AG10803 (cell line): ENCODE measurements at places on chromosomes 5 and 9.

GRCh38 chr5:68547622-68548021 lies 332.1 kb downstream of the PIK3R1 start:
- peak; percentile 15 for DNase-seq

DNA sequence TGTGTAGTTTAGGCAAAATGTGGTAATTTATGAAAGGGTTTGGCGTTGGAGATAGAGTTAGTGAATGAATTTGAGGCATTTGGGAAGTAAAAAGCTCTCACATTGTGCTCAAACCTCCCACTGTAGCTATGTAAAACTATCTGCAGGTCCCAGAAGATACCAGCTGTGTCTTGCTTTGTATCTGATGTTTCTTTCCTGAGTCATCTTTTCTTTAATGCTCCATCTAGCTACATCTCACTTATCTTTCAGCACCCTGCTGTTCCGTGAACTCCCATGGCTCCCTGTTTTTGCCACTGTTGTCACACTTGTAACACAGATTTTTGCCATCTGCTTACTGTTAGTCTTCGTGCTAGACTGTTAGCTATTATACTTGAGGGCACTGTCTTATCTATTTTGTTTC lies 253.1 kb downstream of the NPR3 start:
- DNase-seq, result peak; percentile 69

DNA sequence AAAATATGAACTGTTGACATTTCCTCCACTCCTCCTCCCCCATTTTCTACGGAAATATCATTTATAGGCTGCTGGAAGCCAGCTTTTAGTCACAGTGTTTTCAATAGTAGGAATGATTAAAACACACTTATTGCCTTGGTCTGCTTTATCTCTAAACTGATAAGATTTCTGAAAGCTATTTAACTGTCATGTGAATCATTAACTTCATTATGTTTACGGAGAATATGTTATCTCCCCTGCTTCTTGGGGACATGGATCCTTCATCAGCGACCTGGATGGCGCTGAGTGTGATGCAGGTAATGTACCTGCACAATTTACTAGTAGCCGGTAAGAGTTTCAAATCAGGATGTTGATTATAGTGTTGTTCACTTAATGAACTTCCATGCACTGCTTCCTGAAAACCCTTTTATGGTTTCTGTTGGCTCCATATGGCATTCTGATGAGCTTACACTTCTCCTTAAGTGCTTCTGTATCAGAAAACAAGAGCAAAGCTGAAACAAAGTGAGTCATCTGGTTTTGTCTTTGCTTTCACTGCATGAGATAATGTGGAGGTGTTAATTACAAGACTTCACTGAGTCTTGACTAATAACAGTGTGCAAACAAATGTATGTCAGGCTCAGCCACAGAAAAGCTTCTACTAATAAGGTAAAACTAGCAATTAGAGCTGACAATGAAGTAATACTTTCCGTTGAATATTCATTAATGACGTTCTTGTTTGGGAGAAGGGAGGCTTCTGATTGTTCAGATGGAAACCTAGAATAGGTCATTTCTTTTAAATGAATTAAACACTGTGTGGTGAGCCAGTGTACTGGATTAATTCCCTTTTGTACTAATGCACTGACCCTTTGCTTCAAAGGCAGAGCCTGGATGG lies 162.4 kb upstream of the ZNF608 start:
- DNase-seq, result peak; percentile 29

DNA sequence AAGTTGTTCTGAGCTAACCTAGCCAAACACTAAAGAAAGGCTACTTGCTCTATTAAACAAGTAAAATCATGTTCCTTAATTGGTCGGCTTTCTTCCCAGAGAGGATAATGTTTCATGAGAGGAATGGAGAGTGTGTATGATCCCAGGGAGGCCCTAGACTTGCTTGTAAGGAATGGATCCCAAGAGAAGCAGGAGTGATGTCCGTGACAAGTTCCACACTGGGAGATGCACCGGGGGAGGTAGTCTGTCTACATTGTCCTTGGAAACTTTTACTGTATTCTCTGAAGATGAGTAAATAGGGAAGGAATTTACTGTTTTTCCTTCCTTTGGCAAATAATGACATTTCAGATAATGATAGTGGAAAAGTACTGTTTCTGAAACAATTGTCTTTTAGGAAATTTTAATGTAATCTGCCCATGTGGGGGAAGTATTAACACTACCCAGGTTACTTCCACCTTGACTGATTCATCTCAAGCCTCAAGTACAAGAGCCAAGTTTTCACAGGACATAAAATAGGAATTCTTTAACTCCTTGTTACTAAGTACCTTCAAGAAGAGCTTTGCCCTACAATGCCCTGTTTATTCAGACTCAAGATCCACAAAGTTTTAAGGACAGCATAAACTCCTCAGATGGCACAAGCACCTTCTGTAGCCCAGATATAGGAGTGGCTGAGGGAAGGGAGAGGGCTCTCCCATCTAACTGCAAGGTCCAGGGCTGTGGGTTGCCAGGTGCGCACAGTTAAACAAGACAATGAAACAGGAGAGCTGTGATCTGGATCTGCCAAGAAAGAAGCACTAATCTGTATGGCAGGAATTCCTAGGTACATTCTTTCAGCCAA lies 152.1 kb downstream of the GNA14 start:
- DNase-seq, result peak; percentile 80

- DNase-seq, result peak; percentile 47
These were observed 92.0 kb downstream of the PLCXD3 start for GRCh38 chr5:41418220-41419031.

GRCh38 chr5:181246276-181247049 lies 2.8 kb upstream of the RACK1 start:
- DNase-seq, result peak; percentile 88

- no peak for DNase-seq
These were observed 4.0 kb upstream of the ATP6V1G1 start for GRCh38 chr9:114583371-114584155.

DNA sequence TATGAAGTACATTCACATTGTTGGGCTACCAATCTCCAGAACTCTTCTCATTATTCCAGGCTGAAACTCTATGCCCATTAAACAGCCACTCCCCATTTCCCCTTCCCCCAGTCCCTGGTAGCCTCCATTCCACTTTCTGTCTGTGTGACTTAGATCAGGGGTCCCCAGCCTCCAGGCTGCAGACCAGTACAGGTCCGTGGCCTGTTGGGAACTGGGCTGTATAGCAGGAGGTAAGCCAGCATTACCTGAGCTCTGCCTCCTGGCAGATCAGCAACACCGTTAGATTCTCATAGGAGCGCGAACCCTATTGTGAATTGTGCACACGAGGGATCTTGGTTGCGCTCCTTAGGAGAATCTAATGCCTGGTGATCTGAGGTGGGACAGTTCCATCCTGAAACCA lies 23.1 kb downstream of the ZNF618 start:
- DNase-seq, result no peak

DNA sequence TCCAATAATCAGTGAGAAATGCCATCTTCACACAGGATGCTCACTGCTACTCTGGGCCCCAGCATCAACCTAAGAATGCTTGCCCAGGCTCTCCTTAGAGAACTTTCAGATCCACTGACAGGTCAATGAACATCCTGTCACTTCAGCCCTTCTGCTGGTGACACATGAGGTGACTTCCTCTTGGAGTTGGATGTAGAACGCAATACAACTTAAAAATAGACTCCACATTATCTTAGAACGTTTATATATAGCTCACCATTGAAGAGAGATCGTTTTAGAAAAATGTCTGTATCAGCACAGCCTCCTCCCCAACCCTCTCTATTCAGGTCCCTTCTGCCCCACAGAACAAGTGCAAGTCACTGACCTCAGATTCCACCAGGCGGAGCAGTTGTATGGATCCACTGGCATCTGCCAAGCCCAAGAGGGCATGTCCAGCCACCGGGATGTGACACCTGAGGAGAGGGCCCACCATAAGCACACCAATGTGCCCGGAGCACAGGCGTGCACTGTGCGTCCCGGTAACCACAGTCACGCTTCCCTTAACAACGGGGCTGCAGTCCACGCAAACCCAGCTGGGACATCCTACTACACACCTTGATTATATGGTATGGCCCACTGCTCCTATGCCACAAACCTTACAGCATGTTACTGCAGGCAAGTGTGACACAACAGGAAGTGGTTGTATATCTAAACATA lies 2.9 kb downstream of the DPH7 start:
- DNase-seq, result no peak

- no peak for DNase-seq
These were observed 63.0 kb downstream of the TRIO start for GRCh38 chr5:14206028-14206725.

DNA sequence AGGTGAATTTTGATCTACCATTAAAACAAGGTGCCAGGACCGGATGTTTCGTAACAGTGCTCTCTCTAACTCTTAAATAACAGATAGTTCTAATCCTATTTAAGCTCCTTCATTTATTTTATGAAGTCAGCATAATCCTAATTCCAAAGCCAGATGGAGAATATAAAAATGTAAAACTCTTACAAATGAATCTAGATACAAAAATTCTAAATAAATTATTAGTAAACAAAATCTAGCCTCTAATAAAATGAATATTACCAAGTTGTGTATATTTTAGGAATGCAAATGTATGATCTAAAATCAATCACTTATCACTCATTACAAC lies 32.4 kb upstream of the IL33 start:
- DNase-seq, result no peak

- no peak for DNase-seq
These were observed 128.3 kb upstream of the C9orf72 start for GRCh38 chr9:27701587-27701986.

GRCh38 chr9:99054581-99054980 lies 50.3 kb upstream of the TGFBR1 start:
- DNase-seq, result peak; percentile 64

GRCh38 chr5:34053571-34054399 lies 10.8 kb upstream of the C1QTNF3 start:
- DNase-seq, result no peak

GRCh38 chr5:150583541-150584225 lies 56.8 kb upstream of the SYNPO start:
- no peak for DNase-seq

- DNase-seq, result no peak
These were observed 22.9 kb upstream of the DENND1A start for GRCh38 chr9:123952641-123953495.

DNA sequence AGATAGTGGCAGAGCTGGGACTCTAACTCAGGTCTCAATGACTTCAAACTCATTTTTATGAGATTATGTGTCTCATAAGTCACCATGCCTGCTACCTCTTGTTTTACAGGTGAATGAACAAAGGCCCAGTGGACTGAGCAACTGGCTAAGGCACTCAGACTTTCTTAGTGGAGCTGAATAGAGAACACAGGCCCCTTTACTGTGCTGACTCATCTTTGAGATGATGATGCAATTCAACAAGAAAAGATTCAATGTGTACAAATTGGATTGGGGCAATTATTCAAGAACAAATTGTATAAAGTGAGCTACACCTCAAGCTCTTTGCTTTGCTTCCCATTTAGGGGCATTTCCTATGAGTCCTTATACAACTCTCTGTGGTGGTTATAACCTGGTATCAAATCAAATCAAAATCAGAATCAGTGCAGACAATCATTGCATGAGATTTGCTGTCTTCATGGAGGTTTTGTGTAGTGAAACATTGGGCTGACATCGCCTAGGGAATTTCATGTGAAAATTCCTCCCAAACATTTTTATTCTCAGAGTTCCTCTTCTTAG lies 84.3 kb upstream of the PPP2R2B start:
- DNase-seq, result peak; percentile 40
